ENCODE measurements at places on chromosomes 1 and 21.

DNA sequence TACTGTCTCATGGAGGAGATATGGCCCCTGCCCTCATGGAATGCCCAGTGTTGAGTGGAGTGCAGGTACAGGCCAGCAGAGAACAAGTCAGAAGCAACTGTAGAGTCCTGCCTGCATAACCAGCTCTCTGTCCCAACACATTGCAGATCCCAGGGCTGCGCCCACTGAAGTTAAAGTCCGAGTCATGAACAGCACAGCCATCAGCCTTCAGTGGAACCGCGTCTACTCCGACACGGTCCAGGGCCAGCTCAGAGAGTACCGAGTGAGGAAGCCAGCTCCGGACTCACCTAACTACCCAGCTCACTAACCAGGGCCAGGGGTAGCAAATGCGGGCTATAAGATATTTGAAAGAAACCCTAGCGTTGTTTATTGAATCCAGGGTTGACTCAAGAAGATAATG lies 59.1 kb upstream of the CNTN2 start:
- DNase-seq: no peak

DNA sequence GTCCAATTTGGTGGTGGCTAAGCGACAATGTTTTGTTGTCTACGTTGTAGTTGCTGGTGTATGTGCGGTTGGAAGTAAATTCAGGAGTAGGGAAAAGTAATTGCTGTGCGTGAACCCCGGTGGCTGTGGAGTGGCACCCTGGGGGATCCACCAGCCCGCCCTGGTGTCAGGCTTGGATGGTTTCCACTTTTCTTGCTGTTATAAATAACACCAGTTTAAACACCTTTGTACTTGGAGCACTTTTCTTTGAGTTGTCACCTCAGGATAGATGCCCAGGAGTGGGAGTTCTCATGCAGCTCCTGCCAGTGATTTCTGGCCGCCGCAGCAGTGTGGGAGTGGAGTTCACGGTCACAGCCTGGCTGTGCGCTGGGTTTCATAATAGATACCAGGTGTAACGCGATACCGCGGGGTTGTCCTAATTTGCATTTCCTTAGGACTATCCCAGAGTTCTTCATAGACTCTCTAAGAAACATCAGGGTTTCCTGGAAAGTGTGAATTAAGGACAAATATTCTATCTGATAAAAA lies 12.8 kb upstream of the TMEM200B start:
- peak; percentile 58 for DNase-seq

- no peak for DNase-seq
These were observed 36.8 kb upstream of the PODN start for GRCh38 chr1:53025034-53025768.

GRCh38 chr1:221555689-221556433 lies 186.0 kb downstream of the DUSP10 start:
- no peak for DNase-seq

GRCh38 chr1:12477936-12478611 lies 139.9 kb downstream of the DHRS3 start:
- peak; percentile 79 for DNase-seq

DNA sequence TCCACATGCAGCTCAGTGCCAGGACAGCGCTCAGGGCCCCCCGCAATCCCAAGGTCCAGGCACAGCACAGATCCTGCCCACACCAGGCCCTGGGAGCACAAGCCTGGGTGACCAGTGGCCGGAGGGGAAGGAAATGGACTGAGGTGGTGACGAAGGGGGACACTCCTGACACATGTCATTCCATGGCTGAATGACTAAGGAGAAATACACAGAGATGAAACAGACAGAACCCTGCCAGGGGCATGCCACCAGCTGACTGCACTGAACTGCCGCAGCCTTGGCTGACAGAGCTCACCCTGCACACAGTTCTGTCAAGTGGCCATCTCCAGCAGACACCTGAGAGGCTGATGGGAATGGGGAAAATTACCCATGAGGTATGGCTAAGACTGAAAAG lies 56.1 kb downstream of the HSF2BP start:
- DNase-seq: no peak

DNA sequence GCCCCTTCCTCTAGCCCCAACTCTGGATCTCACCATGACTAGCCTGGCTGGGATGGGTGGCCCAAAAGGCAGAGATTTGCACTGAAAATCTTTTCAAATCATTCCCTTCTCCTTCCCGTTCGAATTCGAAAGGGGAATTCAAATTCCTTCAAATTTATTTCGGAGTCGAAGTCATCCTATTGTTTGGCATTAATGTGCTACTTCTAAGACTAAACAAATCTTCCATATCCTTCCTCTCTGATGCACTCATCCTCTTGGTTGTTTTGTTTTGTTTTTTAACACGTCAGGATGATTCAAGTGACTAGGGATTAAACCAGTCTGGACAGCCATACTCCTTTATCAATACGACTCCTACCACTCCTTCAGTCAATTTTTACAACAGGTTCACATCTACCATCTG lies 95.5 kb upstream of the SGIP1 start:
- no peak for DNase-seq

DNA sequence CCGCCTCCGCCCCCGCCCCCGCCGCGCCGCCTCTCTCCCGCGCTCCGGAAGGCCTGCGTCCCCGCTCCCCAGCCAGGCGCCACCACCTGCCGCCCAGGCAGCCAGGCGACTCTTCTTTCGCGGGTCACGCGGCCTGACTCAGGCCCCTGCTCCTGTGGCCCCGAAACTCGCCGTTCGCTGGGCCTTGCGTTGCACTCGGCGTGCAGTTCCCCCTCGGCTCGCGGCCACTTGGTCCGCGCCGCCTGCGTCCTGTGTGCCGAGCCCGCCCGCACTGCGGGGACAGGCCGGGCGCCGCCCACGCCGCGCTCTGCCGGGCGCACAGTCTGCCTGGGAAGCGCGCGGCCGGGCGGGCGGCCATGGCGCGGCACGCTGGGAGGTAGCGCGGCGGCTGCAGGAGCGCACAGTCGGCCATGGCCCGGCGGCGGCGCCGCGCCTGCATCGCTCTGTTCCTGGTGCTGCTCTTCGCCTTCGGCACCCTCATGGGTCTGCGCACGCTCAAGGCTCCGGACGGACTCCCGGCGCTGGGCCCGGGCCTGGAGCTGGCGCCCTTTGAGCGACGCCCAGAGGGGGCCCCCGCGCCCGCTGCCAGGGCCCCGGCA lies at the start of gene MANEAL:
Gene MANEAL (plus strand): TSS at position 75 of the 599 bp plus-strand sequence. CDS start 336 bp downstream, at position 411.
- peak; percentile 47 for DNase-seq

DNA sequence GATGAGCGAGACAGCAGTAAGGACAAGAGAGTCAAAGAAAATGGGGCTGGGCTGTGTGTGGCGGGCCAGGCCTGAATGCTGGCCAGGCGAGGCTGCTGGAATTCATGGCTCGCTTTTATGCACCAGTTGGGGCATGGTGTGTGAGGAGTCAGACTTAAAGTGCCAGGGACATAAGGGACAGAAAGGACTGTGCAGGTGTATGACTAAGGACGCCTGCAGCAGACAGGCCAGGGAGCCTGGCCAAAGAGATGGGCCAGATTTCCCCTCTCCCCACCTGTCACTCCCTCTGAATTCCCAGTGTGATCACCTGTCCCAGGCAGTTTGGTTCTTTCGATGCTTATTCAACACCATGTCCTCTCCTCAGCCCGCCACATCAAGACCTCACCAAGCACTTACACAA lies 16.9 kb upstream of the SMIM12 start:
- DNase-seq: no peak

DNA sequence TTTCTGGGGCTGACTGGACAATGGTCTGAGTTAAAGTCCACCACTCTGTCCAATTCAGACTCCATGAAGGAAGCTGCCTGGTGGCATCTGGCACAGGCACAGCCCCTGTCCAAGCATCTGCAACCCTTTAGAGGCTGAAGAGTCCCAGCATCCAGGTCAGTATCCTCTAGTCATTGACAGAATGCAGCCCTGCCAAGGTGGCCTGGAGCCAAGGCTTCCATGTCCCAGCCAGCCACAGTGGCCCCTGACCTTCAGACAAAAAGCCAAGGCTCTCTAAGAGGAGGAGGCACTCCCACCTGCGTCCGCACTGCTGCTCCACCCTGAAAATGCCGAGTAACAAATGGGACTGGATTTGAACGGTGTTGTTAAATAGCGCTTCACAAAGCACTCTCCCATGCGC lies 49.4 kb downstream of the KCNN3 start:
- no peak for DNase-seq

DNA sequence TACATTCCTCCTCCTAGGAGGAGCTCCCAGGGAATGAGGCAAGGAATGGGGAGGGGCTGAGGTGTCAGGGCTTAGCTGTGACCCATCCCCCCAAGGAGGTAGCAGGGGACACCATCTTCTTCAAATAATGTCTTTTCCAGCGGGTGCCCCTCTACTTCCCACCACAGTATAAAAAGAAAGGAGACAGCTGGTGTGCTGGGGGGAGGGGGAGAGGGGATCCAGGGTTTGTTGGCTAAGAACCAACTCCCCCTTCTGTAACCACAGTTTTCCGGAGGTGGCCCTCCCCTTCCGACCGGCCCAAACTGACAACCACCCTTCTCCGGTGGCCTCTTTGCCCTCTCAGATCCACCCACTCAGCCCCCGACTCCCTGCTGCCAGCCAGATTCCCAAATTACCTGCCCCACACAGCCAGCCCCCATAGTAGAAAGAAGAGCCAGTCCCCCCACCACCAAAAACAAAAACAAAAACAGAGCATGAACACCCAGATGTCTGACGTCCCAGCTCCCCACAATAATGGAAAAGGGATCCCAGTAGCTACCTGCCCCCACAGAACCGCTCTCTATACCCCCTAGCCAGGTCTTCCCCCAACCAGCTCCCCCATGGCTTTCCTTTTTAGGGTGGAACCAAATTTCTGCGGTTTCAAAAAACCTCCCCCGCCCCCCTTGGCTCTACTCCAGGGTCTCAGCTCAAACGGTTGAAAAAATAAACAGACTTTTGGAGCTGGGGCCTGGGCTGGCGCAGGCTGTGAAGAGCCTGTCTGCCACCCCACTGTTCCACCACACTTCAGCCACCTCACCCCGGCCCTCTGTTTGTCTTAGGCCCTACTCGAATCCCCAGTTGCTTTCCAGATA lies 2.1 kb downstream of the ARHGEF2 start:
- no peak for DNase-seq

DNA sequence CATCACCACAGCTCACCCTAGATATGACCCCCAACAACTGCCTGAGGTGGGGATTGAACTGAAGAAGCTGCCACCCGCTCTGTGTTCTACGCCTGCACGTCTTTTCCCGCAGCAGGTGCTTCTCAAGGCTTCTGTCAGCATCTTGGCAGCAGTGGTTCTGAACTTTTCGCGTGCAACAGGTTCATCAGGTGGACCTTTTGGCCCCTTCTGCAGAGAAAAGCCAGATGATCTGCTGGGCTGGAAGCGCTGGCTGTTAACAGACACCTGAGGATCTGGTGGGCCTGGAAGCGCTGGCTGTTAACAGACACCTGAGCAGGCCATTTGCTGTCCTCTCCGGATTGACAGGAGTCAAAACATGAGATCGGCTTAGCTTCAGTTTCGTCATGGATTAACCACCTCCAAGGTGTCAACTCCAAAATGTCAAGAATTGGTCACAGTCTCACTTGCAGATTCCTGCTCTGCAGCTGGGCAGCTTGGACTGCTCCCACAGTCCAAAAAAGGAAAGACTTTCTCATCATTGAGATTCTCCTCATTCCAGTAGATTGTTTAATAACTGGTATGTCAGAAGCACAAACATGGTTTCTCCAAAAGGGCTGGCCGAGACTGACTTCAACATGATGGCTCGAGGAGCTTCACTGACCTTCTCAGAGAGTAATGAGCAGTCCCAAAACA lies 4.7 kb downstream of the C1orf174 start:
- no peak for DNase-seq

DNA sequence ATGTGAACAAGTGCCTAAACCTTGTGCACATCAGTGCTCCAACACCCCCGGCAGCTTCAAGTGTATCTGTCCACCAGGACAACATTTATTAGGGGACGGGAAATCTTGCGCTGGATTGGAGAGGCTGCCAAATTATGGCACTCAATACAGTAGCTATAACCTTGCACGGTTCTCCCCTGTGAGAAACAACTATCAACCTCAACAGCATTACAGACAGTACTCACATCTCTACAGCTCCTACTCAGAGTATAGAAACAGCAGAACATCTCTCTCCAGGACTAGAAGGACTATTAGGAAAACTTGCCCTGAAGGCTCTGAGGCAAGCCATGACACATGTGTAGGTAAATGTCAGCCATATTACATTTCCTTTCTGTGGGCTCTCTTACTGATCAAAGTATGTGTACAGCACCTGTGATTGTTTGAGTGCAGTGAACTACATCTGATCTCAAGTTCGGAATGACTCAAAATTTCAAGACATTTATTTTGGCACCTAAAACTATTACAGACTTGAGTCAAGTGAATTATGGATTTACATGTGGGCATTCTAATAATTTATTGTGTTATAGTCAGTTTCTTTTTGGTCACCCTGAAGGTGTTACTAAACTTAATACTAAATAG lies 196.5 kb downstream of the TPR start:
- no peak for DNase-seq

GRCh38 chr1:237124856-237125462 lies 83.0 kb downstream of the RYR2 start:
- DNase-seq: no peak

DNA sequence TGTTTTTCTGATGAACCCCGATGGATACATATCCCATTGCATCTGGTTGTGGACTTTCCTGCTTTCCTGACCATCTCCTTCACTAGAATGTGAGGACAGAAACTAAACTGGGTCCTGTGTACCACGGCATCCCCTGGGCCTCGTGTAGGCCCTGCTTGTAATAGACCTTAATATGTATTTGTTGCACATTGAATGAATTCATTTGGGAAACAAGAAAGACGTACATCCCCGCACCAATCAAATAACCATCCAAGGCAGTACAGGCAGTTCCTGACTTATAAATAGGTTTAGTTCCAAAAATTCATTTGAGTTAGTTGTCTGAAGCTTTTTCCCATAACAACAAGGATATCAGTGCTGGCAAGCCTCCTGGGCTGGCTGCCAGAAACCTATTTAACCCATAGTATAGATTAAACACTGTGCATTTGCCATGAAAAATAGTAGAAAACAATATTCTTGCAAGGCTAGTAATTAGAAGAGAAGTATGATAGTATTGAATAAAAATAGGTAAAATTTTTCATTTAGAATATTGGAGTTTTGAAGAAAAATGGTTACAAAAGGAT lies 81.8 kb upstream of the CD34 start:
- no peak for DNase-seq

DNA sequence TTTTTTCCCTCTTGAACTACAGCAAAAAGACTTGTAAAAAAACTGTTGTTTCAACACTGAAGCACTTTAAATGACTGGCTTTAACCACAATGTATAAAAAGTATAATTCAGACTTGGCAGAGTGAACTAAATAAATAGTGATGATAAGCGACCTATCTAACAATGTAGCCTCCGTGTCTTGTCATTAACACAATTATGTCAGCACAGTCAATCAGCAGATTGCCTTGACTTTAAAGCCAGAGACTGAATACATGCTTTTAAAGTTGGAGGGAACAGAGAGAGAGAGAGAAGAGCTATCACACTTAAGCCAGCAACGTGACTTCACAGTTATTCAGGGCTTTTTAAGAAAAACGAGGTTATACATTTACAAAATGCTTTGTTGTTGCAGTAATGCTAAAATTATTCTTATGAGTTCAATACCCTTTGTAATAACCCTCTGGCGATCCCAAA lies 378.1 kb downstream of the LMO4 start:
- DNase-seq: no peak

DNA sequence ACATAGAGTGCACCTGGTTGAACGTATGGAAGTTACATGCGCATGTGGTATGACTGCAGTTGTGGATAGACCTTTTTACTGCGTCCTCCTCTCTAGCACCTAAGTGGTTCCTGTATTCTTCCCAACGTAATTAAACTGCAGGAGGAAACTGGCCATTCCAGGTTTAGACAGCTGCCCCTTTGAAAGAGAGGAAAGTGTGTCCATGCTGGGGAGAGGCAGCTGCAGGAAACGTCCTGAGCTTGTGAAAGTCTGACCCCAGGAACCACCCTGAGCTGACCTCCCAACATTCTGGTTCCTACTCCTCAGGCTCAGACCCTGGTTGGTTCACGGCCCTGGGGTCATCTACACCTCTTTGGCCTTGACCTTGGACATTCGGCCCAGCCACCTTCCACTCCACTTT lies 309.3 kb downstream of the DISC1 start:
- DNase-seq: no peak
